ENCODE measurements at places on chromosomes 1 and 21.

DNA sequence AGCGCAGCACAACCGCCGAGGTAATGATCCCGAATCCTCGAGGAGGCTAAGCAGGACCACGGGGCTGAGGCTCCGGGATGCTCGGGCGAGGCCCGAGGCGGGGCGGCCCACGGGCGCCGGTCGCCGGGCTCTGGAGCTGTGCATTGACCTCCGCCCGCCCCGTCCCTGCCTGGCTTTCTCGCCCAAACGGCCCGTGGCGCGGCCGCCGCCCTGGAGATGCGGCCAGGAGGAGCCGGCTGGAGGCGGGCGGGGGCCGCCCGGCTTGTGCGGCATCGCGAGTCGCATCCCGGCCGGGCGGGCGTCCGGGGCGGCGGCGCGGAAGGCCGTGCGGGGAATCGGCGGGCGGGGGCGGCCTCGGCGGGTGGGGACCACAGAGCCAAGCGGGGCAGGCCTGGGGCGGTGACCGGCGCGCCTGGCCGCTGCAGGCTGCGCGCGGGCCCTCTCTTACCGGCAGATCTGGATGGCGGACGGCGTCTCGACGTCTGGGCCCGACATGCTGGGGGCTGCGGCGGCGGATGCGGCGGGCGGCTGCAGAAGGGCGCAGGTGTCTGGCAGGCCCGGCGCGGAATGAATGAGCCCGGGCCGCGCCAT, 663 bp downstream of the ACOT7 start:
- no peak for DNase-seq

GRCh38 chr1:24903955-24904730, 25.9 kb downstream of the RUNX3 start:
- no peak for DNase-seq

- no peak for DNase-seq
These were observed 67.0 kb downstream of the SIPA1L2 start for GRCh38 chr1:232562855-232563510.

DNA sequence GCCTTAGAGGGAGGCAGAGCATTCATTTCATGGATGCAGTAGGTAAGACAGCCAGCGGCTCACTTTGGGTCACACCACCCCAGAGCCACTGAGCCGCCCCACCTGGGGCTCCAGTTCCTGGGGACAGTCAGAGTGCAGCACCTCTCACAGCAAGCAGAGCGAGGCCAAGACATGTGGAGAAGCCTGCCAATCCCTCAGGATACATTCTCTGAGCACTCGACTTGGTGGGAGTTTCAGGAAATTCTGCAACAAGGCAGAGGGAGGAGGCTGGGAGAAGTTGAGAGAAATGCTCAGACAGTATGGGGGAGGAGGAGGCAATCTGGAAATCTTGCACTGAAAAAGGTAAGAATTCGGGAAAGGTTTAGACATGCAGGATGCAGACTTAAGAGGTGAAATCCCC, 60.8 kb upstream of the WLS start:
- DNase-seq, result no peak

DNA sequence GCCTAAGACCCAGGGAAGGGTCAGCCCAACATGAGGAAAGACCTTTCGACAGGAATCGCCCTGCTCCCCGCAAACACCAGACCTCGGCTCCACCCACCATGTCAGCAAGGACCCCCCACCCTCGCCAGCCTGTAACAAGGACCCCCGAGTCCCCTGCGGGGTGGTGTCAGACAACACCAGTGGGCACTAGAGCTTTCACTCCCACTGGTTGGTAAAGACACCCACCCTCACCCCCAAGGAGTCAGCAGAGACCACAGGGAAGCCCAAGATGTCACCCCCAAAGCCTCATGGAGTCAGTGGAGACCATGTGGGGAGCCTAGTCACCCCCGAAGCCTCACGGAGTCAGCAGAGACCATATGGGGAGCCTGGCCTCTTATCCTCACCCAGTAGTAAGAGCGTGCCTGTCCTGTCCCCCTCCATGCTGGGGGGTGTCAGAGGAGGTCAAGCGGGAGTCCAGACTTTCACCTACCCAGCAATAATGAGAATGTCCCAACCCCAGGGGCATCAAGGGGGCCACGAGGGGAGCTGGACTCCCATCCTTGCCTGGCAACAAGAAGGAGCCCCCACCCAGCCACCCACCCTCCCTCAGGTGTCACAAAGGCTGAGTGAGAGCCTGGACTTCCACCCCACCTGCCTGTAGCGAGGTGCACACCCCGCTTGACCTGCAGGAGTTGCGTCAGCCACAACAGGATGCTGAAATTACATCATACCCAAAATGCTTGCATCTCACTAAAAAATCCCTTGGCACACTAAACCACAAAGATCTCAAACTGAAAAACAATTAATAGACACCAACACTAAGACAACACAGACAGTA, 24.8 kb downstream of the SLC19A1 start:
- DNase-seq, result no peak

DNA sequence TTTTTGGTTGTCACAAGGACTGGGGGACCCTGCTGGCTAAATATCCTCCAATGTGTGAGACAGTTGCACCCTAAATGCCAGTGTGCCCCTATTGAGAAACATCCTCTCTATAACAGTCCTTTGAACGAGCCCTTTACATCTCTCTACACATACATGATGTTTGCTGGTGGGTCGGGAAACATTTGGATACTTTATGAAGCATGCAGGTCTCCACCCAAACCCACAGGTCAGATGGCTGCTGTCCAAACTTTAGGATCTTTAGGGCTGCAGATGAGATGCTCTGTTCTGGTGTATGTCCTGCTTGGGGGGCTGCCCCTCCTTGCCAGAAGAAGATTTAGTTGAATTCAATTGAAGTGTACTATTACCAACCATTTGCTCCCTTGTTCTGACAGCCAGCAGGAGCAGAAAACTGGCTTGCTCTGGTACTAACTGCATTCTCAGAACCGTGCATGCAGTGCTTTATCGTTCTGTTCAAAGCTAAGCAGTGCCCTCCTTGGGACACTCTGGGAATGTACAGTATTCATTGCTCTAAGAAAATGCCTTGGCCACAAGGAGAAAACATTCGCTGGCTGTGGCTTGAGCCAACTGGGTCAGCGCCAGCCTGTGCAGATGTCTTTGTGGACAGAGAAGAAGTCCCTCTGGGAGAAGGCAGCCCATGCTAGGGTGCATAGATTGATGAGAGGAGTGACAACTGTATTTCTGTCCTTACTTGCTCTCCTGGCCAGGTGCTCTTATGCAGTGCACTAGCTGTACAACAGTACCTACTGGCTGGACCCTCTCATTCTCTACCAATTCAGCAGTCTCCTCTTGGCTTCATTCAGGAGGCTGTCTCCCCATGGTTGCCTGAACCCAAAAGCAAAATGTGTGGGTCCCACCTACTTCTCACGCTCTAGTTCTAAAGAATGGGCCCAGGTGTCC, 61.4 kb upstream of the DIRAS3 start:
- DNase-seq, result no peak
